T-helper 1 cell (primary cell): ENCODE measurements at places on chromosomes 7 and 10.

DNA sequence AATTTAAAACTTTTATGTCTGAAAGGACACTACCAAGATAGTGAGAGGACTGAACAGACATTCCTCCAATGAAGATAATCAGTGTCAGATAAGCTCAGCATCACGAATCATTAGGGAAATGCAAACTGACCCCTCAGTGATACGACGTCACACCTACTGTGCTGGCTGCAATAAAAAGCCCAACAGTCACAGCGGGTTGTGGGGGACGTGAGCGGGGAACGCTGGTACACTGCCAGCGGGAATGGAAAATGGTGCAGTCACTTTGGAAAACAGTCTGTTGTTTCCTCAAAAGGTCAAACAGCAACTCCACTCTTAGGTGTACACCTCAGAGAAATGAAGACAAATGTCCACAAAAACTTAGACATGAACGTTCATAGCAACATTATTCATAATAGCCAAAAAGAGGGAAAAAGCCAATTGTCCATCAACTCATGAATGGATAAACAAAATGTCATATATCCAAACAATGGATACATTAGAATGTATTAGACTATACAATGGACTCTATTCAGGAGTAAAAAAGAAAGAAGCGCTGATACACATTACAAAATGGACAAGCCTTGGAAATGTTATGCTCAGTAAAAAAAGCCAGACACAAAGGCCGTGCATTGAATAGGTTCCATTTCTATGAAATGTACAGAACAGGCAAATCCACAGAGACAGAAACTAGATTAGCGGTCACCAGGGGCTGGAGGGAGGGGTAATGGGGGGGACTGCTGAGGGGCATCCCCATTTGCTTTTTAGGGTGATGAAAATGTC, 2.4 kb upstream of the ECHS1 start:
- DNase-seq = no peak

GRCh38 chr10:84574102-84574501, 245.7 kb downstream of the CCSER2 start:
- DNase-seq = no peak

DNA sequence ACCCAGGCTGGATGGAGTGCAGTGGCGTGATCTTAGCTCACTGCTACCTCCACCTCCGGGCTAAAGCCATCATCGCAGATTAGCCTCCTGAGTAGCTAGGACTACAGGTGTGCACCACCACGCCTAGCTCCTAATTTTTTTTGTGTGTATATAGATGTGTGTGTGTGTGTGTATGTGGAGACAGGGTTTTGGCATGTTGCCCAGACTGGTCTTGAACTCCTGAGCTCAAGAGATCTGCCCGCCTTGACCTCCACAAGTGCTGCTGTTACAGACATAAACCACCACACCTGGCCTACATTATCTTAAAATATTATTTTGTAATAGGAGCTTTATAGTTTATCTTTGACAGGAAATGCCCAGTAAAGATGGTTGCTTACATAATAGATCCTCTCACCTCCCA, 25.0 kb downstream of the FOXP2 start:
- no peak for DNase-seq

GRCh38 chr10:44009891-44010632, 361.4 kb upstream of the ZNF32 start:
- DNase-seq = no peak

DNA sequence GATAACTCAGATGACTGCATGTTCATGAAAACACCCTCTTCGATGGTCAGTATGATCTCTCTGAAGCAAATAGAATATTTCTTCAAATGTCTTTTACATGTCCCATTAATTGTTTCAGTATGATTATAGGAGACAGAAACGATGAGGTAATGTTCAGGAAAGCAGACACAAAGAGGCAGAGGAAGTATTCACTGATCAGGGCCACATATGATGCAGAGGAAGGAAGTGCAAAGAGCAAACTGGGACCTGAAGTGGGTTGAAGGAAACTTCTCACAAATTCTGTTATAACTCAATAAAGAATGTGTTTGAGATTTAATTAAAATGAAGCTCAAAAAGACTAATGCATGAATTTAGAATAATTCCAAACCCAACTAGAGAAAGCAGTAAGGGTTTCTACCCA, 70.5 kb downstream of the TES start:
- no peak for DNase-seq
